ENCODE measurements at places on chromosomes 1 and 21.

DNA sequence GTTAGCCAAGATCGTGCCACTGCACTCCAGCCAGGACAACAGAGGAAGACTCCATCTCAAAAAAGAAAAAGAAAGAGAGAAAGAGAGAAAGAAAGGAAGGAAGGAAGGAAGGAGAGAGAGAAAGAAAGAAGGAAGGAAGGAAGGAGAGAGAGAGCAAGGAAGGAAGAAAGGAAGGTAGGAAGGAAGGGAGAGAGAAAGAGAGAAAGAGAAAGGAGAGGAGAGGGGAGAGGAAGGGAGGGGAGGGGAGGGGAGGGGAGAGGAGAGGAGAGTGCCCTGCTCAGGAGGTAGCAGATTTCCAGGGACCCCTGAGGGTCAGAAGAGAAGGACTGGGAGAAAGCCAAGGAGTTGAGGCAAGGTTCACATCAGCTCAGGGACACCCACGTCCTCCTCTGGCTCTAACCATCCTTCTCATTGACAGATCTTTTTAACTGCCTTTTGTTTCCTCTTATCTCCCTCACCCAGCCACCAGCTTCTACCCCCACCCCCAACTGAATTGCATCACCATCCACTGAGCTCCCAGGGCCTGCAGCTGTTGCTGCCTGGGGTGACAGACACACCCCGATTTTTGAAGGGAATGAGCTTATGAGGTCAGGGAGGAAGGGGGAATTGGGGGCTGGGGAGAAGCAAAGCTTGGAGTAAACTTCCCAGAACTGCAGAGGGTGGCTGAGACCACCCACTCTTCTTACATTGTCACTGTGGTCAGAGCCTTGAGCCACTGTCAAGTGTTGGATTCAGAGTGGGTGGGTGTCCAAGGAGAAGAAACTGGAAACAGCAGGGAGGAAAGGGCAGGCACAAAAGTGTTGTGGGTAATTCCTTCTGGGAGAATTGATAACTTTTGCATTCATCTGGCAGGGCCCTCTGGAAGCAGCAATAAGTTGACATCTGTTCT, 91.6 kb downstream of the GLUL start:
- peak; percentile 62 for DNase-seq

GRCh38 chr1:182186757-182187146, 125.2 kb upstream of the ZNF648 start:
- no peak for DNase-seq

GRCh38 chr1:66305927-66306326, 228.0 kb upstream of the SGIP1 start:
- no peak for DNase-seq

DNA sequence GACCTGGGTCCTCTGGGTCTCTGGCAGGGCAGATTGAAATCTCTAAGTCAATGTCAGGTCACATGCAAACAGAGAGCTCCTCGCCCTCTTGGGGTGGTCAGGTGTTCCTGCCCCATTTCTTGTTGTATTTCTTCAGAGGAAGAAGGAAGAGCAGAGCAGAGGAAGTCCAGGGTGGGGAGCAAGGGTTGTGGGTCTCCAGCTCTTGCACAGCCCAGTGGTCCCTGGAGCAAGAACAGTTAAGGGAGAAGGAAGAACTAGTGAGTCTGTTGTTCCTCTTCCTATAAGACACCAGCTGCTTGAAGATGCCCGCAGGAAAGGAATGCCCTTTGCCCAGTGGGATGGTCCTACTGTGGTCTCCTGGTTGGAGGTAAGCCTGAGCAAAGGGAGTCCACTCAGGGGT, 26.3 kb downstream of the MYOG start:
- no peak for DNase-seq

GRCh38 chr1:98677288-98677687, 15.8 kb downstream of the SNX7 start:
- no peak for DNase-seq

DNA sequence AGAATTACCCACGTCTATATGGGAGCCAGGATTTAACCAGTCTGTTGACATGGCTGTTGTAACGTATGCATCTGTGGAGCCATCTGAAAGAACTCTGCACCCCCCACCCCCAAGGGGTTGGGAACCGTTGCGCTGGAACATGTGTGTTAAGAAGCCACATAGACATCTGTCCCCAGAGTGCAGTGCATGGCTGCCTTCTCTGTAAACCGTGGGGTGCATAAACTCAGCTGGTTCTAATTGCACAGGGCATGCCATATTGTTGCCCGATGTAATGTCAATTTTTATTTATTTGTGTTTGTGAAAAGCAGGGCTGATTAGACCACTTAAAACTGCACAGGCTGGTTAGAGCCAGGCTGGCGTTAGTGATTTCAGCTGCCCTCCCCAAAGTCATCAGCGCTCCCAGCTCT, 70.1 kb upstream of the ROR1 start:
- DNase-seq: no peak

DNA sequence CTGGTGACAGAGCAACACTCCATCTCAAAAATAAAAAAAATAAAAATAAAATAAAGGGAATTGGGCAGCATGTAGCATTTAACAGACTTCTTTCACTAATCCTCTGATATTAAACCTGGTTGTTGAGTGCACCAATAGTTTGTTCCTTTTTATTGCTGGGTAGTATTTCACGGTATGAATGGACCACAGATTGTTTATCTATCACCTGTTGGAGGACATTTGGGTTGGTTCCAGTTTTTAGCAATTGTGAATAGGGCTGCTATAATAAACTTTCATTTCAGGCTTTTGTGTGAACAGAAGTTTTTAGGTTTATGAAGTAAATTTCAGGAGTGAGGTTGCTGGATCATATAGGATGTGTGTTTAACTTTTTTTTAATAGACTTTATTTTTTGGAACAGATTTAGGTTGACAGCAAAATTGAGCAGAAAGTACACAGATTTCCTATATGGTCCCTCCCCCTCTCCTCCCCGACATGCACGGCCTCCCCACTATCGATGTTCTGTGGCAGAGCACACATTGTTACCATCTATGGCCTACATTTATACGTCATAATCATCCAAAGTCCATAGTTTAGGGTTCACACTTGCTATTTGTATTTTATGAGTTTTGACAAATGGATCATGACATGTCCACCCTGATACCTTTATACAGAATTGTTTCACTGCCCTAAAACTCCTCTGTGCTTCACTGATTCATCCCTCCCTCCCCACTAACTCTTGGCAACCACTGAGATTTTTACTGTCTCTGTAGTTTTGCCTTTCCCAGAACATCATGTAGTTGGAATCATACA, 66.1 kb upstream of the TMPRSS2 start:
- no peak for DNase-seq

GRCh38 chr1:25487628-25488027, 55.8 kb upstream of the LDLRAP1 start:
- DNase-seq: peak; percentile 12

DNA sequence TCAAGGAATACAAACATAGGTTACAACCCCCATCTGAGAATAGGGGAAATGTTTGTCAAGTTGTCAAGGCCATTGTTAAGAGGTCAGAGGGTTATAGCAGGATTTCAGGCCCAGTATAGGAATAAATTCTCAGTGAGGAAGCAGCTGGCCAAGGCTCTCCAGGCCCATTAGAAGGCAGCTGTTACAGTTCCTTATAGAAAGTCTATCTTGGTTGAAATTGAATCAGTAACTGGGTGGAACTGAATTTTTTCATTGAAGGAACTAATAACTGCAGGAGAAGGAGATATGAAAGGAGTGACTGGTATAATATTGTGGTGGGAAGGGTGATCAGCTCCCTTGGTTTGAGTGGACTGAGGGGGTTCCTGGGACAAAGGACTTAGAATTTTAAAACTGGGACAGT, 134.1 kb downstream of the CYYR1 start:
- no peak for DNase-seq

DNA sequence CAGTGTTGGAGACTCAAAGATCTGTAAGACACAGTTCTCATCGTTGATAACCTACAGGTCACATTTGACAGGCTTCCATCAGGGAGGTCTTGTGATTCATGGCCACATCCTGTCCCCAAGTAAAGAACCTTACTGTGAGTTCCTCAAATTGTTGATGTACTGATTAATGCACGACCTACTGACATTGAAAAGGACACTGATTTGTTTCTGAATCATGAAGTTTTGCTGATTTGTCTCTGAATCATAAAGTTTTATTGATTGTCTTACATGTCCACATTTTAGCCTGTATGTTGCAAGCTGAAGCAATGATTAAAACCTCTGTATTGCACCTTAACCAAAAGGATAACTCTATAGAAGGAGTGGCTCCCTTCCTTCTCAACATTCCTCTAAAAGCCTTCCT, 476.3 kb upstream of the RUNX1 start:
- peak; percentile 26 for DNase-seq

DNA sequence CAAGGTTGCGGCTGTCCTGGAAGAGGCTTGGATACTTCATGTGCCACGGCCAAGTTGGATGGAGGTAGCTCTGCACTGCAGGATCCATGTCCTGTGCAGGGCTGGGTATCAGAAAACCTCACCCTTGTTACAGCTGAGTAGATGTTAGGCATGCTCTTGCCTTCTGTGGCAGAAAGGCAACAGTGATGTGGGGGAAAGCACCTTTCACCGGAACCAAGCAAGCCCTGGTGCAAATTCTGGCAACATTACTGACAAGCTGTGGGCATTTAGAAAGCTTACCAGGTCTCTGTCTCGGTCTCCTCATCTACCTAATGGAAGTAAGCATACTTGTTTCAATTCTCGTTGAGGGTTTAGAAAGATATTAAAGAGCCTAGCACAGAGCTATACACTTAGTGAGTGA, 14.5 kb upstream of the CDCA8 start:
- DNase-seq: no peak

DNA sequence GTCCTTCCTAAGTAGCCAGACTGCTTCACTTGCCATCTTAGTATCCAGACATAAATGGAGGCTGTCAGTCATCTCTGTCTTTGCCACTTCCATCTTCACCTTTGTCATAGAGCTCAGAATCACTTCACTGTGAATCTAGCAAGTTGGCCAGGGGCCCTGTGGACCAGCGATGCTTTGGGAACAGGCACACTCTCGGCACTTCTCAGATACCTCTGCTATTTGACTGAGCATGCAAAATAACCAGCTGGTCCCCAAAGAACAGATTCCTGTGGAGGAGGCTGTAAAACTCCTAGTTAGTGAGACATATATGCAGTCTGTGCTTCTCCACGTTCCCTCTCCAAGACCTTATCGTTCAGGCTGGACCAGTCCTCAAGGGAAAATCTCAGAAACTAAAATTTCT, 76.8 kb upstream of the COA6 start:
- no peak for DNase-seq

- DNase-seq: no peak
These were observed 24.6 kb downstream of the KIRREL1 start for GRCh38 chr1:158017800-158018595.

GRCh38 chr1:57748719-57749118, 324.9 kb upstream of the DAB1 start:
- no peak for DNase-seq

DNA sequence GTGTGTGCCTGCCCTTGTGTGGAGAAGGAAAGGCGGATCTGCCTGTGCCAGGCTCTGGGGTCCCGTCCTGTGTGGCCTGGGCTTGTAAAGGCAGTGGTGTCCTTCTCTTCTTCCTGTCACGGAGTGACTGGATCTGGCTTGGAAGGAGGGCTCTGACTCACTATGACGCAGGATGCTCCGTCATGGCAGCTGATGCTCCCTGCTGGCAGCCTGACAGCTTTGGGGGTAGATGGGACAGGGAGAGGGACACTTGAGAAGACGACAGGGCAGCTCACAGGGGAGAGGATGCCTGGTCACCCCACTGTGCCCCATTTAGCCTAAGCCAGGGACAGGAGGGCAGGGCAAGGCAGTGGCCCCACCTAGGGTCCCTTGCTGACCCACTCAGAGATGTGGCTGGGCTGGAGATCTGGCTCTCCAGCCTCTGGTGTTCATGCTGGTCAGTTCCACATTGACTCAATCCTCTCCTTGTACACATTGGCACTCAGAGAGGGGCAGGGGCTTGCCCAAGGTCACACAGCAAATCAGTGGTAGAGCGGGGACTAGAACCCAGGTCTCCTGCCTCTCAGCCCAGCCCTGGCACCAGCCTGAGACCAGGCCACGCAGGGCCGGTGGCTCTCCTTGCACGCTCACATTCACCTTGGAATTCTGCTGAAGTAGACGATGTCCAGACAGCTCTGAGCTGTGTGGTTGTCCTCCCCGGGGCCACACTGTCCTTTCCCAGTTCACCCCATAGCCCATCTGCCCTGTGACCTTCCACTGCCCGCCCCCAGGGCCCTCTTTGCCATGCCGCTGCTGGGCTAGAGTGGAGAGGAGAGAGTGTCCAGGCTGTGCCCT, 2.8 kb upstream of the FAM131C start:
- no peak for DNase-seq

GRCh38 chr1:223153177-223154119, 10.4 kb upstream of the TLR5 start:
- peak; percentile 26 for DNase-seq
